CD4-positive, alpha-beta T cell (primary cell): ENCODE measurements at places on chromosomes 4 and X.
A peak's percentile ranks its signal among the peaks of the same experiment; 100 is the strongest.

DNA sequence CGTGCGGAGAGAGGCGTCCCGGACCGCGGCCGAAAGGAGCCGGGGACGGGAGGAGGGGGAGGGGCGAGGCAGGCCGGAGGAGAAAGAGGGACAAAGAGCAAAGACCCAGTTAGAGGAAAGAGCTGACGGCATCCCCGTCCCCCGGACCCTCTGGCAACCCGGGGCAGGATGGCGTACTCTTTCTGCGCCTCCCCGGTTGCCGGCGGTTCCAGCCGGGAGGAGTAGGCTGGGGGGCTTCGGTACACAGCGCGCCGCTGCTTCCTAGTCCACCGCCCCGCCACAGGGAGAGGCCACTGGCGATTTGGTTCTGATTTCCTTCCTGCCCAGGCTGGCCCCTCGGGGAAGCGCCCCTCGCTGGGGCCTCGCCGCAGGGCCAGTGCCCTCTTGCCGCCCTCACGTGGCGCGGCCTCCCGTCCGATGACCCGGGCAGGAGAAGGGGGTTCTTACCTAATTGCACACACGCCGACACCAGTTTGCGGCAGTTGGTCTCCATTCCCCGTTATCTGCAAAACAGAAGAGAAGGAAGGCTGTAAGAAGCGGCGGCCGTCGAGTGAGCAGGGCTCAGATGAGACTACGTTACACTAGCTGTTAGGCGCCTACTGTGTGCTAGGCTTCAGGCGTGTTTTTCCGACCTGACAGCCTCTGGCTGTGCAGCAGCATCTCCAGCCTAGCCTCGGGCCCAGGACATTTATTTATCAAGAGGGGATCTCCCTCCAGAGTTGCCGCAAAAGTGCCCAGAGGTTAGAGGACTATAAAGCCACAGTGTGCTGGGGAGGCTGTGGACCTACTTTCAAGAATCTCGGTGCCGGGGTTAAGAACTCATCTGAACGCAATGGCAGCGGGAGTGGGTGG, 9.9 kb upstream of the PITX2 start:
- no peak overlapping the region for H3K27ac ChIP-seq
- H3K4me3 ChIP-seq = no peak overlapping the region
- peaks cover 14% of the 10 kb centered on the region for H3K4me1 ChIP-seq
- H3K36me3 ChIP-seq = no peaks in the 10 kb centered on the region

DNA sequence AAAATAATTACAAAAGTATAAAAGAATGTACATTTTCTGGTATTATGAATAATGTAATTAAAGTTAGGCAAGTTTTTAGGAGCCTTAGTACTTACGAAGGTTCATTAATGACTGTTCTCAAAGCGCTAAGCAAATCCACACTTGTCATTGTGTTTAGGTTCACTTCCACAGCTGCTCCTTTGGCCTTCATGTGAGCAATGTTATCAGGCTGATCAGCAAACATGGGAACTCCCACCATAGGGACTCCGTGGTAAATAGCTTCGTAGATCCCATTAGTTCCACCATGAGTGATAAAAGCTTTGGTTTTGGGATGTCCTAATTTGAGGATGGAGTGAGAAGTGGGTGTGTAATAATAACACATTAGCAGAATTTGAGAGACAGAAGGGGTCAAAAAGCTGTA, 45.1 kb downstream of the UGT2A2 start:
- DNase-seq = no peak
- no peaks in the 10 kb centered on the region for H3K27me3 ChIP-seq
- H3K36me3 ChIP-seq = no peaks in the 10 kb centered on the region
- no peak overlapping the region for H3K4me3 ChIP-seq

DNA sequence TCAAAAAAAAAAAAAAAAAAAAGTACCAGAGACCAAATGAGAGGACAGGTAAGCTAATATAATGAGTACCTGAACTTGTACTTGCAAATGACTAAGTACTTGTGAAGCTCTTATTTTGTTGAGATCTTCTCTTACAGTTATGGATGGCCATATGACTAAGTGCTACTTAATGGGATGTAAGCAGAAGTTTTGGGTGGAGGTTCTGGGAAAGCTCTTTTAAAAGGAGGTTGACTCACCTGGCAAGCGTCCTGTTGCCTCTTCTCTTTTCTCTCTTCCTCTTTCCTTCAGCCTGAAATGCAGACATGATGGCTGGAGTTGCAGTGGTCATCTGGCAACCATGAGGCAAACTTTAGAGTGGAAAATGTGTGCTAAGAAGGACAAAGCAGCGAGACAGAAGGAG, 36.9 kb upstream of the MED14 start:
- H3K4me3 ChIP-seq = no peak overlapping the region
- no peaks in the 10 kb centered on the region for H3K27me3 ChIP-seq
- DNase-seq = no peak
- no peaks in the 10 kb centered on the region for H3K4me1 ChIP-seq
- H3K27ac ChIP-seq = no peak overlapping the region

DNA sequence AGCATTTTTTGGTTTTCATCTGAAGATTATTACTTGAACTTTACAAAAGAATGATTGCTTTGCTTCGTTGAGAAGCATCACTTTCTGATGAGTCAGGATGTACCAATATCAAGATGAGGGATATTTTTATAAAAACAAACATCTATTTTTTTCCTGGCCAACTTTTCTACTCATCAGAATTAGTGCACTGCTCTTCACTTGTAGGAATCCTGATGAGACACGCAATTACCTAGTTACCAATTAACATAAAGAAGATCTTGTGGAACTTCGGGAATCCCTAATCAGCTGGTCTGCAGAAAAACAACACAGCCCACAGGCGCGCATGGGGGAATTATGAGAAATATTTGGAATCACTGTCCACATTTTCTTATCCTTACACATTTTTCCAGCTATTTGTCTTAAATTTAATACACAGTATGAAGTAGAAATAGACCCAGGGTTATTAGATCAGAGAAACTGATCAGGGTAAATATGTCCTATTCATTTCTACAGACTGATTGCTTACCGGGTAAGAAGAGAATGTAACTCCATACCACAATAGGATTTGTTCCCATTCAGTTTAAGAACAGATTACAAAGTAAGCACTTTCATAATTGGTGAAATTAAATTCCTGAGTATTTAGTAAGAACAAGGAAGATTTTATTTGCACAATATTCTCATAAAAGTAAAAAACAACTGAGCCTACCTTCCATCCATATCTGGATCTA, 50.9 kb downstream of the MFAP3L start:
- H3K4me3 ChIP-seq = no peak overlapping the region
- no peak overlapping the region for H3K27ac ChIP-seq
- H3K36me3 ChIP-seq = no peaks in the 10 kb centered on the region
- peaks cover 9% of the 10 kb centered on the region for H3K27me3 ChIP-seq
- no peaks in the 10 kb centered on the region for H3K4me1 ChIP-seq

GRCh38 chr4:117357437-117357836, 272.1 kb upstream of the TRAM1L1 start:
- no peaks in the 10 kb centered on the region for H3K4me1 ChIP-seq
- no peak overlapping the region for H3K4me3 ChIP-seq
- H3K27ac ChIP-seq = no peak overlapping the region
- H3K36me3 ChIP-seq = no peaks in the 10 kb centered on the region

DNA sequence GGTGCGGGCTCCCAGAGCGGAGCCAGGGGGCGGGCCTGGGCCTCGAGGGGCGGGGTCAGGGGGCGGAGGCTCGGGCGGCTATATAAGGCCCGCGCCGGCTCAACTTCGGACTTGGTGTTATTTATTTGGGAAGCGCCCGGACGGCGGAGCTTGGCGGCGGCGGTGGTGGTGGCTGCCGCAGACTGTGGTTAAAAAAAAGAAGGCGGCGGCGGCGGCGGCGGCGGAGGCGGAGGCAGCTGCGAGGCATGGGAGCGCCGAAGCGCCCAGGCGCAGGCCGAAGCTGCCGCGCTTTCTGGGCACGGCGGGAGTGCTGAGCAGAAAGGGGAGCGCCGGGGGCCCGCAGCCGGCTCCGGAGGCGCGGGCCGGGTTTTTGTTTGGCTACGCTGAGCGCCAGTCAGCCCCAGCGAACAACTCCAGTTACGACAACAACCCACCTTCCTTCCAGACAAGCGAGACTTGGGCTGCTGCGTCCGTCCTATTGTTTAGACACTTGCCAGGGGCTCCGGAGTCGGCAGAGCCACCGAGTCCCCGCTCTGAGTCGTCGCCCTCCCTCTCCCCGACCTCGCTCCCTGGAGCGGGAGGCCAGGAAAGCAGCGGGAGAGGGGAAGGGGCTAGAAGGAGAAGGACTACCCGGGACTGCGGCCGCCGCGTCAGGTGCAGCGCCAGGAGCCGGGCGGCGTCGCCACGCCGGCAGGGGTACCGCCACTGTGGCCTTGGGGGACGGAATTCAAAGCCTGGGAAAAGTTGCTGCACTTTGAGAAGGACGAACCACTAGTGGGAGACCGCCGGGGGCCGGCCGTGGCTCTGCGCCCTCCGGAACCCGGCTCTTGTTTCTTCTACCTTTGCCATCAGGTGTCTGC, at the start of gene SLIT2:
Gene SLIT2, plus strand, starts transcription at position 110 of the 860 bp plus-strand sequence. CDS start 1,911 bp downstream, outside the sequence.
- no peaks in the 10 kb centered on the region for H3K36me3 ChIP-seq
- peaks cover 5% of the 10 kb centered on the region for H3K4me1 ChIP-seq
- H3K4me3 ChIP-seq = no peak within 1 kb of the TSS
- DNase-seq = no peak
- no peak within 1 kb of the TSS for H3K27ac ChIP-seq

DNA sequence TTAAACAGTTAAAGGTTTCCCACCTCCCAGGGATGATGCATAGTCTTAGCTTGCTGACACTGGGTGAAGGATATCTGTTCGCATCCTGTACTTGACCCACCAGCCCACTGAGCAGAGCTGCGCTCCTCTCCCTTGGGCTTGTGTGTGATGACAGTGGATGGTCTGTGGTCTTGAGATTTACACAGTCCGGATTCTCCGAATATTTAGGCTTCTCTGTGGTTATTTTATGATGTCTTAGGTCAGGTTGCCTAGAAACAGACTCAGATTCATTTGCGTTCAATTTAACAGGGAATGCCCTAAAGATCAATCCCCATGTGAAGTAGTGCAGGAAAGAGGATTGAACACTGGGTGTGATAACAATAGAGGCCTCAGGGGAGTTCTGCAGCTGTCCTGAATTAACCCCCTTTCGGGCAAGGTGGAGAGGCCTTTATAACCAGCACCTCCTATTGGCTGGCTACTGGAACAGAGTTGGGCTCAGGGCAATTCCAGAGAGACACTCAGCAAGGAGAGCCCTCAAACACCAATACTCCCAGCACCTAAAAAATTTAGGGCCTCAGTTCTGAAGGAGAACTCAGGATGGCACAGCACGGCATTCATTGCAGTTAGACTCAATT, 653.2 kb upstream of the GALNT7 start:
- no peak overlapping the region for H3K27ac ChIP-seq
- H3K27me3 ChIP-seq = no peaks in the 10 kb centered on the region
- no peaks in the 10 kb centered on the region for H3K36me3 ChIP-seq
- H3K4me3 ChIP-seq = no peak overlapping the region
- no peak for DNase-seq
- H3K4me1 ChIP-seq = no peaks in the 10 kb centered on the region

- peaks cover 3% of the 10 kb centered on the region for H3K27me3 ChIP-seq
- H3K4me1 ChIP-seq = no peaks in the 10 kb centered on the region
- no peak overlapping the region for H3K4me3 ChIP-seq
- DNase-seq = no peak
- no peaks in the 10 kb centered on the region for H3K36me3 ChIP-seq
- no peak overlapping the region for H3K27ac ChIP-seq
Observed at GRCh38 chr4:123749383-123749782, 352.8 kb downstream of the SPRY1 start.

GRCh38 chr4:139279760-139280620, at the start of gene MGARP:
Gene MGARP, minus strand, starts transcription at chr4:139280225. Its CDS starts 67 bp downstream, at chr4:139280158.
- peaks cover 21% of the 10 kb centered on the region for H3K4me1 ChIP-seq
- no peak within 1 kb of the TSS for H3K27ac ChIP-seq
- peak within 1 kb of the TSS; percentile 48 for H3K4me3 ChIP-seq
- no peaks in the 10 kb centered on the region for H3K36me3 ChIP-seq
- peaks cover 48% of the 10 kb centered on the region for H3K27me3 ChIP-seq
- no peak for DNase-seq

DNA sequence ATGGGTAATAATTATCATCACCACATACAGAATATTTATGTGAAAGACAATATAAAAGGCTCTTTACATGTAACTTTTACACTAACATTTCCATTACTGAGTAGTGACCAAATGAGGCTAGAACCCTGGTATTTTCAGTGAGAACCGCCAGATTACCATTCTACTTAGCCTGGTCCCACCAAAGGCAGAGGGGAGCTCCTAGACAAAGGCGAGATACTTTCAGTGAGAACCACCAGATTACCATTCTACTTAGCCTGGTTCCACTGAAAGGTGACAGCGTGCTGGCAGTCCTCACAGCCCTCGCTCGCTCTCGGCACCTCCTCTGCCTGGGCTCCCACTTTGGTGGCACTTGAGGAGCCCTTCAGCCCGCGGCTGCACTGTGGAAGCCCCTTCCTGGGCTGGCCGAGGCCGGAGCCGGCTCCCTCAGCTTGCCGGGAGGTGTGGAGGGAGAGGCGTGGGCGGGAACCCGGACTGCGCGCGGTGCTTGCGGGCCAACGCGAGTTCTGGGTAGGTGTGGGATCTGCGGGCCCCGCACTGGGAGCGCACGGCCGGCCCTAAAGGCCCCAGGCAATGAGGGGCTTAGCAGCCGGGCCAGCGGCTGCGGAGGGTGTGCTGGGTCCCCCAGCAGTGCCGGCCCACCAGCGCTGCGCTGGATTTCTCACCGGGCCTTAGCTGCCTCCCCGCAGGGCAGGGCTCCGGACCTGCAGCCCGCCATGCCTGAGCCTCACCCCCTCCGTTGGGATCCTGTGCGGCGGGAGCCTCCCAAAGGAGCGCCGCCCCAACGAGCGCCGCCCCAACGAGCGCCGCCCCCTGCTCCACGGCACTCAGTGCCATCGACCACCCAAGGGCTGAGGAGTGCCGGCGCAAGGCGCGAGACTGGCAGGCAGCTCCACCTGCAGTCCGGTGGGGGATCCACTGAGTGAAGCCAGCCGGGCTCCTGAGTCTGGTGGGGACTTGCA, 1276.1 kb downstream of the PCDH7 start:
- H3K27me3 ChIP-seq = no peaks in the 10 kb centered on the region
- H3K4me3 ChIP-seq = no peak overlapping the region
- H3K27ac ChIP-seq = no peak overlapping the region

DNA sequence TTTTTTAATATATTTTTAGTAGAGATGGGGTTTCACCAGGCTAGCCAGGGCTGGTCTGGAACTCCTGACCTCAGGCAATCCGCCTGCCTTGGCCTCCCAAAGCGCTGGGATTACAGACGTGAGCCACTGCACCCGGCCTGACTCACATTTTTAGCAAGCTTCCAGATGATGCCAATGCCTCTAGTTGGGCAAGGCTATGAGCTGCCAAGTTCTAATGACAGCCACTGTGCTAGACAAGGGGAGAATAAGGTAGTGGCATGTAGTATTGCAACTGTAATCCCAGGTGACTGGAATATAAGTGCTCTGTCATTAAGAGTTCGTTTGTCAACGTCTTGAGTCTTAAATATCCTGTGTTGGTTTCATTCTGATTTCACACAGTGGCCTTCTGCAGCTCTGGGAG, 96.7 kb downstream of the SLIT2 start:
- no peak overlapping the region for H3K27ac ChIP-seq
- no peak overlapping the region for H3K4me3 ChIP-seq
- no peaks in the 10 kb centered on the region for H3K36me3 ChIP-seq
- H3K27me3 ChIP-seq = no peaks in the 10 kb centered on the region
- H3K4me1 ChIP-seq = no peaks in the 10 kb centered on the region
